GM12892 (cell line): ENCODE measurements at places on chromosomes 7 and 10.

- DNase-seq = no peak
Observed at GRCh38 chr7:42227541-42227935, 9.5 kb downstream of the GLI3 start.

GRCh38 chr10:97532935-97533671, 34.4 kb downstream of the UBTD1 start:
- no peak for DNase-seq

DNA sequence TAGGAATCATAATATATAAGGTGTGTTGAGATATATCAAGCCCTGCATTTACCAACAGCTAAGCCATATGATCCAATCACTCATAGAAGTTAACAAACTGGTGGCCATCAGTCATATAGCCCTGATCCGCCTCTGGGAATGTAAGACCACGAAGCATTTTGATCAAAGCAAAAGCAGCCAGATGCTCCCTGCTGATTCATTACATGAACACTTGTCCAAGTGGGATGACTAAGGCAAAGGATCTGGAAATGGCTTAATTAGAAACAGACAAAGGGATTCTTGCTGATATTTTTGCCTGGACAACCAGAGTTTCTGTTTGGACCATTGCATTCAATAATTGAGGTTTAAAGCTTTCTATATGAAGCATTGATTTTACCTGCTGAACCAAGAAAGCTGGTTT, 535.5 kb downstream of the GPAM start:
- DNase-seq = no peak

DNA sequence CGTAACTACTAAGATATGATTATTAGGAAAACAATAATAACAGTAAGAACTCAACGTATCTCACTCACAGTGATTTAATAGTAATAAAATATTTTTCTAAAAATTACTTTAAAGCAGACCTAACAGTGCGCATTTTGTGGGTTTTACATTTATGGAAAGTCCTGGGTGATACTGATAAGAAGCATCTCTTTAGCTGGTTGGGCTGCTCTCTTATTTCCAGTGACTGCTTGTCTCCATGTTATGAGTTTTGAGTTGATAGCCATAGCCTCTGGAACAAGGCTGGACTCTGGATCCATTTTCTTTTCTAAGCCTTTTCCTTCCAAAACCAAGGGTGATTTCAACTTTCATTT, 29.5 kb upstream of the INHBA start:
- DNase-seq = no peak

GRCh38 chr7:41492603-41493002, 210.3 kb downstream of the INHBA start:
- no peak for DNase-seq

GRCh38 chr7:13801669-13802068, 187.8 kb downstream of the ETV1 start:
- no peak for DNase-seq

DNA sequence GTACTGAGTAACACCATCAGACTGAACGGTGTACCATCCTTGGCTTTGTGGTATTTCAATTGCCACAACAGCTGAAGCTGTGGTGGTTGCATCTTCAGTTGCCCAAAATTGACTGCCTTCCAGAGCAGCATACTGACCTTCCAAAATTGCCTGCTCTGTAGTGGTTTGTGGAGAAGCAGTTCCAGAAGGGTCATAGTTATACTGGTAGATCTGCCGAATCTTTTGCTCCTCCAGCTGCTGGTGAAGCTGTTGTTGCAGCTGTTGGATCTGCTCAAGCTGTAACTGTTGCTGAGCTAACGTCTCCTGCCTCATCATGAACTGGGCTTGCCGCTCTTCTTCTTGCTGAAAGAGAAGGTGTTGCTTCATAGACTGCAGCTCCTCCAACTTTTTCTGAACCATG, 212.2 kb downstream of the PCLO start:
- DNase-seq = no peak

GRCh38 chr10:55098452-55098851, 297.4 kb upstream of the PCDH15 start:
- no peak for DNase-seq

- DNase-seq = no peak
Observed at GRCh38 chr10:110597476-110597875, 30.0 kb downstream of the SMC3 start.

DNA sequence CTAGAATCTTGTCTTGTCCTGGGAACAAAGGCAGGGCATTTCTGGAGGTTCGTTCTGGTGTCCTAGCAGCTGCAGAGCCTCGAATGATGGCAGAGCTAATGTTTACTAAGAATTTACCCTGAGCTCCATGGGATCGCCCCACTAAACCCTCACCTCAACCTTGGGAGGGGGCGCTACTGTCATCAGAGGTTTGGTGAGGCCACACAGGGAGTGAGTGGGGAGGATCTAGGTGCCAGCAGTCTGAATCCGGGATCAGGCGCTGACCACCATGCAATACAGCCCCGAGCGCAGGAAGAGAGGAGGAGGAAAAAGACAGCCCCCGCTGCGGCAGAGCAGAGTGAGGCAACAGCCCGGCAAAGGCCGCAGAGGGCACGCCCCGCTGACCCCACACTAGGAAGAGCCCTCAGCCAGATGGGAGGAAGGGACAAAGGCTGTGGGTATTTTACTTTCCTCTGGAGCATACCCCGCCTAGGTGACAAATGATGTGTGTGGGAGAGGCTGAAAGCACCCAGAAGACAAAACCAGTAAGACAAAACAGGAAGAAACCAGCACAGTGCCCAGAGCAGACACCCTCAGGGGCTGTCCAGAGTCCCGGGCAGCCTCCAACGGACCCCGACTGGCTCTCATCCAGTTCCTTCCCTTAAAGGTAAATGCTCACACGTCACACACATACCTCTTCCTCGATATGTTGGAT, 103.5 kb downstream of the FAM53B start:
- DNase-seq = peak; percentile 54

DNA sequence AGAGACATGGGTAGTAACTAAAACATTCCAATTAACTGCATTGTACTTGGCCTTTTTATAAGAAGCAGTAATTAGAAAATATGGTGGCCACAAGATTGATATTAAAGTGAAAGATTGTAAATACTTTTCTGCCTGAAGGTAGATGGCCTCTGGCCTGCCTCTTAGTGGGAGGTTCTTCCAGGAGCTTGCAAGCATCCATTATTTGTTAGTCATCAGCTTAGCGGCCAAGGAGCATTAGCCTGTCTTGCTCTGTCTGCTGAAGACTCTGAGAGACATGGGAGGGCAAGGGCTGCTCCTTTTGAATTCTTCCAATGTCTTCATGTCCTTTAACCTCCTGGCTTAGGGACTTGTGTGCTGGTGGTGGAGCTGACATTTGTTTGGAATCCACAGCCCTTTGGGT, 80.4 kb downstream of the TCF7L2 start:
- no peak for DNase-seq

DNA sequence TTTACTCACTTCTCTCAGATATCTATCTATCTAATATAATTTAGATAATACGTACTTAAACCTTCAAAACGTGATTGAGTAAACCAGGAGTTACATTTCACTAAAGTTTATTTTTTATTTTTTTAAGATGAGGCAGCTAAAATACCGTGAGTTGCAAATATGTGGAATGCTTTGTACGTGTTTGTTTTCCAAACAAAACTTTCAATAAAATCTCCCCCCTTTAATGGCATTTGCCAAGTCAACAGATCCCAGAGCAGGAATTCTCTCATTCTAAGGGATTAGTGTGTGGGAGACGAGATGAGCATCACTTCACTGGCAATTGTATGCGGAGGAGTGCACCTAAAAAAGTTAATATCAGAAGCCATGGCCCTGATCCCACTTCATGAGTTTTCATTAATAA, 53.7 kb upstream of the MAGI2 start:
- DNase-seq = no peak

GRCh38 chr10:96321822-96322221, 17.6 kb downstream of the DNTT start:
- no peak for DNase-seq

- DNase-seq = no peak
Observed at GRCh38 chr7:147081117-147081516, 964.5 kb downstream of the CNTNAP2 start.

GRCh38 chr10:43774234-43774769, 125.6 kb upstream of the ZNF32 start:
- DNase-seq = no peak

DNA sequence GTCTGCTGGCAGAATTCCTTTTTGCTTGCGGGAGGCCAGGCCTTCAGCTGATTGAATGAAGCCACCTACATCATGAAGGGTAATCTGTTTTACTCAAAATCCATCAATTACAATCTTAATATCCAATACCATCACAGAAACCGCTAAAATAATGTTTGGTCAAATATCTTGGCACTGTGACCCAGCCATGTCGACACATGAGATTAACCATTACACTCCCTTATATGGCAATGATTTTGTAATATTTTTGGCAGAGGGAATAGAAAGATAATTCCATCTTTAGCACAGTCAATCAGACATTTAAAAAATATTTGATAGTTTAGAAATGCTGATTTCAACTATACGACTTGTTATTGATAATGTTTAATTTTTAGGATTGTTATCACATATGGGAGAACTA, 36.5 kb upstream of the SLC39A12 start:
- DNase-seq = no peak

- no peak for DNase-seq
Observed at GRCh38 chr10:22742678-22743077, 28.3 kb upstream of the PIP4K2A start.
